ENCODE measurements at places on chromosomes 1 and 21.
A peak's percentile ranks its signal among the peaks of the same experiment; 100 is the strongest.

DNA sequence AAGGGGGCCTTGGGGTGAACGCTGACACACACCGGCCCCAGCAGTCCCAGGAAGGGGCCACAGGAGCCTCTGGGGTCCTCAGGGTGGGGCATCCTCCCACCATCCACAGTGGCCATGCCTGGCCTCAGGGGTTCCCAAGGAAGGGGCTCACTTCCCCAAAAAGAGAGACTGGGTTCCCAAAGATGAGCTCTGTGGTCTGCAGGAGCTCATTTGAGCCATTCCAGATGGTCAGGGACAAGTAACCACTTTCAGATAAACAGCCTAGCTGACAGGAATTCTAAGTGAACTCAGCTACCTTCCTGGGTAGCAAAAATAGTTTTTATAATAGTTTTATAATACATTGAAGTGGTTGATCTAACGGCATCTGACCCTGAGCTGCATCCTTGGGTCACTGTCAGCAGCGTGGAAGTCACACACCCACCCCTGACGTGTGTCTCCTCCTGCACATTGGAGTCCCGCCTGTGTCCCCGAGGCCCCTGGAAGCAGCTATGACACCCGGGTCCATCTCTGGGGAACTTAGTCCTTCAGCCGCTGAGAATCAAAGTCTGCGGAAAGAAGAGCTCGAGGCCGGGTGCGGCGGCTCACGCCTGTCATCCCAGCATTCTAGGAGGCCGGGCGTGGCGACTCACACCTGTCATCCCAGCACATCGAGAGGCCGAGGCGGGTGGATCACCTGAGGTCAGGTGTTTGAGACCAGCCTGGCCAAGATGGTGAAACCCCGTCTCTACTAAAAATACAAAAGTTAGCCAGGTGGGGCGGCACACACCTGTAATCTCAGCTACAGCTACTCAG, 5.7 kb upstream of the TMEM240 start:
- no peak for DNase-seq

- no peak for DNase-seq
Measured at GRCh38 chr1:195831789-195832188, 776.5 kb downstream of the KCNT2 start.

GRCh38 chr1:225469051-225469450, 41.2 kb upstream of the LBR start:
- peak; percentile 54 for DNase-seq

DNA sequence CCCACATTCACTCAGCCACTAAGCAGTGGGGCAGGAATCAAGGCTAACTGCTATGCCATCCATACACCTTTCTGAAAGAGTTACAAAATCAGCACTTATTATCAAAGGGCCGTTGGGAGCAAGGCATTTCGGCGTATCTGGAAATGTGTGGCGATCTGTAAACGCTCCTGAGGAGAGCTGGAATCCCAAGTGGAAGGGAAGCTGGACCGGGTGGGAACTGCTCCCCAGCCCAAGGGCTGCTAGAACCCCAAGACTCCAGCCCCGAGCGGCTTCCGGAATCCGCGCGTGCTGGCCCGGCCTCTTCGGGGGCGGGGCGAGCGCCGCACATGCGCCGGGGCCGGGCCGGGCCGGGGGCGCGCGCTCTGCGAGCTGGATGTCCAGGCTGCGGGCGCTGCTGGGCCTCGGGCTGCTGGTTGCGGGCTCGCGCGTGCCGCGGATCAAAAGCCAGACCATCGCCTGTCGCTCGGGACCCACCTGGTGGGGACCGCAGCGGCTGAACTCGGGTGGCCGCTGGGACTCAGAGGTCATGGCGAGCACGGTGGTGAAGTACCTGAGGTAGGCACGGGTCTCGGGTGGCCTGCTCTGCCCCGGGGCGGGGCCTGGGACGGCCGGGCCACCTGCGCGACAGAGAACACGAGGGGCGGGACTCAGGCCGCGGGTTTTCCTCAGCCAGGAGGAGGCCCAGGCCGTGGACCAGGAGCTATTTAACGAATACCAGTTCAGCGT, at the start of gene NAXE:
Gene NAXE, plus strand, starts transcription at position 345 of the 726 bp plus-strand sequence. Its CDS starts 29 bp downstream, at position 374.
- DNase-seq = peak; percentile 90

GRCh38 chr1:200938955-200939354, 44.3 kb downstream of the INAVA start:
- DNase-seq = no peak

DNA sequence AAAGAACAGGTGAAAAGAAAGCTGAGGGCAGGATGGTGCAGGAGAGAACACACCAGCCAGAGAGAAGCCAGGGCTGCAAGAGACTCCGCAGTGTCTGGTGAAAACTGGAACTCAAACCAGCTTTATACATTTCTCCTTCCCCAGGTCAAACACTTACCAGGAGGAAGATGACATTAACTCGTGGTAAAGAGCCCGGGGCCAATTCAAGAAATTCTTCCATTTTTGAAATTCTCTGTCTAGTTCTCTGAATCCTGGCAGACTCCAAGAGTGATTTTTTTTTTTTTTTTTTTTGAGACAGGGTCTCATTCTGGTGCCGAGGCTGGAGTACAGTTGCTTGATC, 25.8 kb upstream of the SIPA1L2 start:
- DNase-seq = no peak

All from activated CD8-positive, alpha-beta memory T cell treated with anti-CD3 and anti-CD28 coated beads for 24 hours (primary cell).